ENCODE measurements at places on chromosomes 16 and 17. TPM values are rescaled to one million over a fixed set of nuclear protein-coding genes. Genes with fewer than 3 reads are reported as not detected.

DNA sequence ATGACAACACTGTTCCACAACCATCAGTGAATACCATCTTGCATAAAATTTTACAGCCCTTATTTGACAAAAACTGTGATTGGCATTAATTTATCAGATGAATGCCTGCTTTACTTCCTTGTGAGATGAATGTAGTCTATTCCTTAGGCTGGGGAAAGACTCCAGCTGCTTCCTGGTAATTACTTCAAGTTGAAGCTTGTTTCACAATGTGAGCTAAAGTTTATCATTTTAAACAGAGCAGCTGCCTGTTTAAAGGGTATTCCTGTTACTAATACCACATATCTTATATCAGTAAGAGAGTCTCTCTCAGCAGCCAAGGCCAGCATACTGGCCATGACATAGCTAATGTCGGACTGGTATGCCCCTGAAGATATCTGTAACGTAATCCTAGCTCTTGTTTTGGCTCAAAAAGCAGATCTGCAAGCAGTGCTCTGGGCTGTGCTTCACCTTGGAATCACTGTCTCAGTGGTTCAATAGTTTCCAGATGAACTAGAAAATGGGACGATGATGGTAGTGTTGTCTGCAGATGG lies 13.2 kb upstream of the ARL2BP start:
- no peak for DNase-seq

GRCh38 chr17:32869345-32870026 lies 7.4 kb downstream of the MYO1D start:
- no peak for DNase-seq

GRCh38 chr17:2037155-2037554 lies 4.7 kb upstream of the OVCA2 start:
- no peak for DNase-seq

- DNase-seq = no peak
Measured at GRCh38 chr16:6749698-6750097, 582.9 kb upstream of the RBFOX1 start.

The NACA2 gene
- not detected for total RNA-seq

The GPR142 gene
- not detected for total RNA-seq

Measured in cardiac muscle cell (in vitro differentiated cells and primary cell).